Activated CD4-positive, alpha-beta memory T cell treated with anti-CD3 and anti-CD28 coated beads for 36 hours (primary cell): ENCODE measurements at places on chromosomes 5 and 9. TPM values are rescaled to one million over a fixed set of nuclear protein-coding genes. Genes with fewer than 3 reads are reported as not detected.

DNA sequence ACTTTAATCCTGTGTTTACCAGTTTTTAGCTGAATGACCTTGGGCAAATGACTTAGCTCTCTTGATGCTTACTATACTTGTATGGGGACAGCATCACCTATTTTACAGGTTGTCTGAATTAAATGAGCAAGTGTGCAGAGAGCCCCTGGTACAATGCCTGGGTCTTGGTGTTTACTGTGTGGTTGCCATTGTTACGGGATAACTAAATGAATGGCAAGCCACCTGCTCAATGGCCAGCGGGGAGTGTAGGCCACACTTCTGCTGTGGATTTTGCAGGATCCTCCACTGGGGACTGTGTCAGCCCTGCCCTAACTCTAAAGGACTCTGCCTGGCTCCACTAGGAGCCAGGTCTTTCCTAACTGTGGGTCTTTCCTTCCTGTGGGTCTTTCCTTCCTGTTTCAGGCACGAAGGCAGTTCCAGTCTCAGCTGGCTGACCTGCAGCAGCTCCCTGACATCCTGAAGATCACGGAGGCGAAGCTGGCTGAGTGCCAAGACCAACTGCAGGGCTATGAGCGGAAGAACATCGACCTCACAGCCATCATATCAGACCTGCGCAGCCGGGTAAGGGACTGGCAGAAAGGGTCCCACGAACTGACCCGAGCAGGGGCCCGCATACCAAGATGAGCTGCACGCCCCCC lies 10.3 kb upstream of the GLE1 start:
- DNase-seq, result no peak
- H3K27ac ChIP-seq, result no peak overlapping the region
- no peaks in the 10 kb centered on the region for H3K4me1 ChIP-seq

The CARD9 gene
- 1.4 TPM for total RNA-seq

- H3K4me1 ChIP-seq, result peaks cover 27% of the 10 kb centered on the region
- H3K36me3 ChIP-seq, result peaks cover 25% of the 10 kb centered on the region
- peak; percentile 38 for DNase-seq
- H3K4me3 ChIP-seq, result peak overlapping the region; percentile 83
These were observed 1.0 kb downstream of the EGR1 start for GRCh38 chr5:138466125-138466899.

GRCh38 chr5:36363101-36363500 lies 61.4 kb upstream of the RANBP3L start:
- H3K36me3 ChIP-seq, result no peaks in the 10 kb centered on the region
- no peak overlapping the region for H3K27ac ChIP-seq
- H3K27me3 ChIP-seq, result no peaks in the 10 kb centered on the region
- no peak overlapping the region for H3K4me3 ChIP-seq
- no peak for DNase-seq
